ENCODE measurements at places on chromosomes 13 and 19.

DNA sequence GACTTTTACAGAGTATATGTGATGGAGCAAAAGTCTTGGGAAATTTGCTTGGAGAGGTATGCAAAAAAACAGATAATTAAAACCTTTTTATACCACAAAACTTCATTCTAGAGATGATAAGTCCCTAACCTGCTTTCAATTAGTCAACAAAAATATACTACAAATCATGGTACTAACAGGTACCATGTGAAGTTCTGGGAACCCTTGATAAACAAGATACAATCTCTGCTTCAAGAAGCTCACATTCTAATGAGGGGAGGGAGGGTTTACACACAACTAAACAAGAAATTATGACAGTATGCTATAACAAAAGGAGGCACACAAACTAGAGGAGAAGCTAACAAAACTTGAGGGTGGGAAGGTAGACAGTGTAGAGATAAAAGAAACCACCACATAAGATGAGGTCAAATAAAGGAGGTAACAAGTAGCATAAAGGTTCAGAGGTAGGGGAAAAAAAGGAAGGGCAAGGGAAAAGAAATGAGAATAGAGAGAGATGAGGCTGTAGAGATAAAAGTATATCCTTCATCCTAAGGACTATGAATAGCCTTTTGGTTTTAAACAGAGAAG is 91.4 kb downstream of the MYCBP2 start:
- DNase-seq = no peak

- peak; percentile 97 for DNase-seq
Observed at GRCh38 chr13:109256866-109257760, 529.3 kb downstream of the IRS2 start.

GRCh38 chr13:68481130-68481529 is 1251.0 kb upstream of the PCDH9 start:
- no peak for DNase-seq

- peak; percentile 82 for DNase-seq
Observed at GRCh38 chr13:78137404-78138142, 218.9 kb upstream of the EDNRB start.

DNA sequence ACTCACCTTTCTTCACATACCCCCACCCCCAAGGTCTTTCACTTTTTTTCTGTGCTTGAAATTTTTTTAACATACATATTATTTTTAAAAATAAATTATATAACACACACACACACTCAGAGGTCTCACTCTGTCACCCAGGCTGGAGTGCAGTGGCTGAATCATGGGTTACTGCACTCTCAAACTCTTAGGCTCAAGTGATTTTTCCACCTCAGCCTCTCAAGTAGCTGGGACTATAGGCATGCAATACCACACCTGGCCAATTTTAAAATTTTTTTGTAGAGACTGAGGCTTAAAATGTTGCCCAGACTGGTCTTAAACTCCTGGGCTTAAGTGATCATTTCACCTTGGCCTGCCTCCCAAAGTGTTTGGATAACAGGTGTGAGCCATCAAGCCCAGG is 32.9 kb upstream of the ZNF429 start:
- DNase-seq = no peak

- DNase-seq = peak; percentile 60
Observed at GRCh38 chr19:1266916-1267476, 2.1 kb upstream of the CIRBP start.

DNA sequence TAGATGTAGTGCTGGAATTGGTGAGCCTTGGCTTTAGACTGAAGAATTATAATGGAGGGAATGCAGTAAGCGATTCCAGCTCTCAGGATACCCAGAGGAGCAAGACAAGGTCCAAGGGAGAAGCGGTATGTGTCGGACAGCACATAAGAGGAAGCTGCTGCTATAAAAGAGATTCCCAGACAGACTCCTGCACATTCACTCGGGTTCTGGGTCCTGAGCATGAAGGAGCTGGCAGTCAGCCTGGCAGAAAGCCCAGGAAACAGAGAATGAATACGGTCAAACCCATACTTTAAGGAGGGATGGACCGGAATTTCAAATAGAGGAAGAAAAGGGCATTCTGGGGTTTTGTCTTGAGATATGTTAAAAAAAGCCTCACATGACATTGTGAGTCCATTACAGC is 308.3 kb downstream of the DNAJC15 start:
- DNase-seq = no peak

- peak; percentile 14 for DNase-seq
Observed at GRCh38 chr13:97043302-97043701, 49.0 kb upstream of the OXGR1 start.

GRCh38 chr13:90365130-90365529 is 982.4 kb upstream of the MIR17HG start:
- DNase-seq = peak; percentile 38

DNA sequence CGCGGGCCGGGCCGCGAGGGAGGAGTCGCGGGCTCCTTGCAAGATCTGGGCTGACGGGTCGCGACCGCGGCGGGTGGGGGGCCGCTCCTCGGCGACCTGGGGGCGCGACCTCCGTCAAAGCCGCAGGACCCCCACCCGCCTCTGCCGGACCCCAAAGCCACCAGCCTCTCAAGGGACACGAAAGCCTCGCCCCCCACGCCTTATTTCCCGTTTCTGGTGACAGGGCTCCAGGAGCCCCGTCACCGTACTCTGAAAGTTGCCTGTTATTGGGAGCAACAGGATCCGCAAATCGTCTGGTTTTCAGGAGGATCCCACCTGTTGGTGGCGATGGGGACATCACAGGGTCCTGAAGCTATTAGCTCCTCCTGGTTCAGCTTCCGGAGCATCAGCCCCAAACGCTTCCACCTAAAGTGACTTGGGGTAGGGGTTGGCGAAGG is 530 bp downstream of the MAU2 start:
- DNase-seq = peak; percentile 44

Data from ELR (cell line).